ENCODE measurements at places on chromosomes 1 and 21. TPM values are rescaled to one million over a fixed set of nuclear protein-coding genes. Genes with fewer than 3 reads are reported as not detected.

Gene CD53
- total RNA-seq: not detected

DNA sequence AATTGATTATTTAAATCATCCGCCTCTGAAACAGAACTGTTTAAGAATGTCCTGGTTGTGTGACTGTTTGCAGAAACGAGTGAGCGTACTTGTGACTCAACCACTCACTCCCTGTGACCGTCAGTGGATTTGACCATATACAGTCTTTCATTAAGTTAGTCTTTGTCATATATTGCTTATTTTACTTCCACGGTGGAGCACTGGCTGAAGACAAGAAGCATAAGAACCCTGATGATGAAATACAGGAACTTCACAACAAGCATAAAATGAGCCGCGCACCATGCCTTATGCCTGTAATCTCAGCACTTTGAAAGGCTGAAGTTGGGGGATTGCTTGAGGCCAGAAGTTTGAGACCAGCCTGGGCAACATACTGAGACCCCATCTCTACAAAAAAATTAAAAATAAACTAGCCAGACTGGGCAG lies 194.0 kb downstream of the TOMM20 start:
- peak; percentile 58 for DNase-seq

GRCh38 chr1:36420836-36421317 lies 23.2 kb upstream of the LSM10 start:
- DNase-seq: peak; percentile 74

DNA sequence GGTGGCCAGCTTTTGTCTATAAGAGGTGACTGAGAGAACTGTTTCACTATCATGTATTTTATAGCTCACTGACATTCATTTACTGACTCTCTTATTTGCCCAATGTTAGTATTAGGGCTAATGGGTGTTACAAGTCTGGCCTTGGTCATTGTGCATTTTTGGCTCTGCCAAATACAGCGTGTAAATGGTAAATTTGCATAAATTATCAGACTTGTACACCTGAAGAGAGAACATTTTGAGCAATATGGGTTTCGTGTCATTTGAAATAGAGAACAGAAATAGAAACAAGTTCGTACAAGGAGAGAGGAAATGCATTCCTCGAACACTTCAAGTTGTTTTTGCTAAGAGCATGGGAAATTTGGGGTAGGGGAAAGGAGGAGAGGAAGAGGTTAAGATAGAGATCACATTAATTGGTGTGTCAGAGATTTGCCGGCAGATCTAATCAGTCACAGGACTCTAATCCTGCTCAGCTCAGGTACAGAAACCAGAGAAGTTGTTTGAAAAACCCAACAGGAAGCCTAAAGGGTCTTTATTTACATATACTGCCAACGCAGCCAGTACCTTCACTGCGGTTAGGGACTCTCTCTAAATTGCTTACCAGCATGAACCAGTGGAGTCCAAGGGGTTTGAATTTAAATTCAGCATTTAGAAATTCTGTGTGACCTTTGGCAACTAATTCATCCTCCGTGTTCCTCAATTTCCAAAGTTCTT lies 261.5 kb downstream of the GPATCH2 start:
- DNase-seq: no peak

Gene SYCP1
- not detected for total RNA-seq

DNA sequence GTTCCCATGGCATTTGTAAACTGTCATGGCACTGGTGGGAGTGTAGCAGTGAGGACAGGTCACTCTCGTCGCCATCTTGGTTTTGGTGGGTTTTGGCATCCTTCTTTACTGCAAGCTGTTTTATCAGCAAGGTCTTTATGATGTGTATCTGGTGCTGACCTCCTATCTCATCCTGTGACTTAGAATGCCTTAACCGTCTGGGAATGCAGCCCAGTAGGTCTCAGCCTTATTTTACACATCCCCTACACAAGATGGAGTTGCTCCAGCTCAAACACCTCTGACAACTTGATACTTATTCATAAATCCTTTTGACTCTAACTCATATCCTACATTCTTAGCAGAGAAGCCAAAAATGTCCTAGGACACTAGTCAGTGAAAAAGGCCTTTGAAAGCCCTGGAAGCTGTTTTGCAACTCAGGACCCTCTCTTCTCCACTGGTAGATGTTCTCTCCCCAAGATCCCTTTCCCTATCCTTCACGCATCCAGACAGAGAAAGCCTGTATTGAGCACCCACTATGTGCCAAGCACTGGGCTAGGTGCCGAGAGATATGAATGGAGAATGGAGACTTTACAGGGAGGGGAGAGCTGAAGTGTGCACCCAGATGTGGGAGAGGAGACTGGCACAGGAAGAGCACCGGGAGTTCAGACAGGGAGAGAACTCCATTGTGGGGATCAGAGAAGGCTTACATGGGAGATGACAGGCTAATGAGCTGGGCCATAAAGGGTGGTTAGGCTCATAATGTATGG lies 6.7 kb upstream of the CSRP1 start:
- DNase-seq: no peak

DNA sequence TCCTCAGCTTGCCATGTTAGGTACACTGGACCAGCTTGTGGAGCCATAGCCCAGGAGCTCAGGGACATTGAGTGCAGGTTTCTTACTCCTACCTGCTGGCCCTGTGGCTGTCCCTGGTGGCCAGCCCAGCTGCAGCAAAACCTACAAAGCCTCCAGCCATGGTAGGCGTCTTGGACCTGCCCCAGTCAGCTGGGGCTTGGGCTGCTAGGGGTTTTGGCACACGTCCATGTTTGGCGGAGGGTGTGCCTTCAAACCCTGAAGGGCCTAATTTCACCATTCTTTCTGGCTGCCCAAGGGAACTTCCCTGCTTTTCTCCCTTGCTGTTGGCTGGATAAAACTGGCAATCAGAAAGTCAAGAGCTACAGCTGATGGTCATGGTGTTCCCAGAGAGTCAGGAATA lies 25.4 kb downstream of the HMGCS2 start:
- DNase-seq: no peak

Gene FAM229A
- not detected for total RNA-seq

GRCh38 chr1:111285879-111286278 lies 4.8 kb upstream of the CHIA start:
- DNase-seq: no peak

Data from Caki2 (cell line).